ENCODE measurements at places on chromosomes 1 and 21.

DNA sequence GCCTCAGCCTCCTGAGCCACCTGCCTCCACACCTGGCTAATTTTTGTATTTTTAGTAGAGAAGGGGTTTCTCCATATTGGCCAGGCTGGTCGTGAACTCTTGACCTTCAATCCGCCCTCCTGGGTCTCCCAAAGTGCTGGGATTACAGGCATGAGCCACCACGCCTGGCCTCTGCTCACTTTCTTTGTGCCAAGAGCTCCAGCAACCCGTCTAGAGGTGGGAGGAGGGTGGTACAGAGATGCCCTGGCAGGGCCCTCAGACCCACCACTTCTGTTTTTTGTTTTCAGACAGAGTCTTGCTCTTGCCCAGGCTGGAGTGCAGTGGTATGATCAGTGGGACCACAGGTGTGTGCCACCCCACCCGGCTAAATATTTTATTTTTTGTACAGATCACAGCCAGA is 6.9 kb upstream of the SYNC start:
- DNase-seq, result no peak

- no peak for DNase-seq
Observed at GRCh38 chr21:32329776-32330175, 31.1 kb downstream of the MRAP start.

DNA sequence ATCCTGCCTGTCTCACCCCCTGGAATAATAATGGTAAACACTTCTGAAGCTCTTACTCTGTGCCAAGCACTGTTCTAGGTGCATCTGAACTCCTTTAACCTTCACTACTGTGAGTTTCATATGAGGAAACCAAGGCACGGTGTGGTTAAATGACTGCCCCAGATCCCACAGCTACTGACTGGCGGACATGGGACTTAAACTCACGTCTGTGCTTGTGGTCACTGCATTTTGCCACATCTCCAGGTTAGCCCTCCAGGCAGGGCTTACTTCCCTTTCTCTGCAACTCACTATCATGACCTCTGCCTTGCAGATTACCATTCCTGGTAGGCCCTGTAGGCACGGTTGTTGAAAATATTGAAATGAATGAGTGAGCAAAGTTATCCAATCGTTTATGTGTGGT is 83.4 kb downstream of the ADSS2 start:
- no peak for DNase-seq

DNA sequence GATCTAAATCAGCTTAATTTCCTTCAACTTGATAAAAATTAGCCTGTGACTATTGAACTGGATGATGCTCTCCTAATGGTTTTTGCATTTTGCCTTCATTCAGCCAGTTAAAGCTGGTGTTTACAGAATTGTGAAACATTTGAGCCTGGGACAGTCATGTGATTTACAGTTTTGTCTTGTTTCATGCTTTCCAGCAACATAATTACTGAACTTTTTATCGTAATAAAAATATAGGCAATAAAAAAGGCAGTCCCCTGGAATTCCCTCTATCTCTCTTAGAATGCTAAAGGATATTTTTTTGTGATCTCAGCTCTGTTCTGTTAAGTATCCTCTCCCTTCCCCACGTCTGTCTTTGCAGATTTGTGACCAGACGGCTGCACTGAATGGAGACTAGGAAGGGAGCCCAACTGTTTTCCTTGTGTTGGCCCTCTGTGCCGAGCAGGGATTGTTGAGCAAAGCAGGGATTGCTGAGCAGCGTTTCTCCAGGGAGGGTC is 70.3 kb upstream of the RGL1 start:
- DNase-seq, result peak; percentile 54

- DNase-seq, result no peak
Observed at GRCh38 chr1:116586741-116587143, 15.9 kb upstream of the CD58 start.

- DNase-seq, result no peak
Observed at GRCh38 chr1:187744665-187745064, 915.9 kb downstream of the PLA2G4A start.

- no peak for DNase-seq
Observed at GRCh38 chr1:11648039-11648438, 6.2 kb downstream of the FBXO2 start.

- no peak for DNase-seq
Observed at GRCh38 chr1:56533621-56534020, 45.7 kb downstream of the PLPP3 start.

DNA sequence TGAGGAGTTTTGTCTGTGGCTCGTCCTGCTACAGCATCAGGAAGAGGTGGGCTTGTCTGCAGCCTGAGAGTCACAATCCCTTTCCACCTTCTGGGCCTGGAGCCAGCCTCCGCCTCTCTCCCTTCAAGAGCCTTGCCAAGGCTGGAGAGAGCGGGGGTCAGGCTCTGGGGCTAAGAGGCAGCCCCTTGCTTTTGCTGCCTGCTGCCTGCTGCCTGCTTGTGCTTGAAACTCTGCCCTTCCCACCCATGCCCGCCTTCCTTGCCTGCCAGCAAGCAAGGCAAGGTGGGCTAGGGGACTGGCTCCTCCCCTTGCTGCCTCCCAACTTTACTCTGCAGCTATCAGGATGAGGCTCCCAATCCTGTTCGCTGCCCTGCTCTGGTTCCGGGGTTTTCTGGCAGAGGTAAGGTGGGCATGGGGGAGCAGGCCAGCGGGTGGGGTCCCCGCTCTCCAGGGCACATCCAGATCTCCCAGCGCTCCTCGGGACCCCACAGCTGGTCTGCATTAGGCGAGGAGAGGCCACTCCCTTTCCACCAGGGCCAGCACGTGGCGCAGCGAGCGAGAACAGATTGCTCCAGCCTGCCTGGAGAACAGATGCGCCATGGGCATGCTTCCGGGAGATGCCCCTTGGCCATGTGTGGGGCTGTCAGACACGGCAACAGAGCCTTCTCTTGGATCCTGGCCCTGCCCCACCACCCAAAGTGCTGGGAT is 7.5 kb upstream of the PTPN7 start:
- peak; percentile 73 for DNase-seq

GRCh38 chr1:24925082-24925779 is 4.8 kb downstream of the RUNX3 start:
- DNase-seq, result no peak

DNA sequence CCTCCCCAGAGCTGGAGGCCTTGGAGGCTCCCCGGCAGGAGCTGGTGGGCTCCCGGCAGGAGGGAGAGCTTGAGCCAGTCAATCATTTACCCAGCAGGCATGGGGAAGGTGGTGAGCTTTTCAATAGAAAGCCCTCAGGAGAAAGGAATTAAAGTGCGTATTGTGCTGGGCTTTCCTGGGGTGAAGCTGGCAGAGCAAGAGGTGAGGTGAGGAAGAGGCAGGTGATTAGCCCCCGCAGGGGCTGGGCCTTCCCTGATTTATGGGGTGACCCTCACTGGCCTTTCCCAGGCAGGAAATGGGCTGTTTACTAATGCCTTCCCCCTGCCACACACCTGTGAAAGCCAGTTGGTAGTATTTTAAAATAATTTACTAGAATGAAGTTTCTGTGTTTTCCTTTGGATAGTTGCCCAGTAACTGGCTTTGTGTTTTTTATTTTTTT is 25.8 kb downstream of the CLDN14 start:
- no peak for DNase-seq

- DNase-seq, result no peak
Observed at GRCh38 chr1:19483261-19483660, 2.1 kb downstream of the CAPZB start.

- DNase-seq, result no peak
Observed at GRCh38 chr1:148318904-148319242, 164.2 kb downstream of the PPIAL4G start.

- no peak for DNase-seq
Observed at GRCh38 chr1:151841141-151841540, 1.5 kb upstream of the C2CD4D start.

- DNase-seq, result no peak
Observed at GRCh38 chr1:186413319-186413718, 37.7 kb downstream of the ODR4 start.

GRCh38 chr1:196611873-196612272 is 3.6 kb upstream of the KCNT2 start:
- DNase-seq, result no peak

GRCh38 chr1:246779561-246780175 is 55.5 kb downstream of the SCCPDH start:
- DNase-seq, result no peak

DNA sequence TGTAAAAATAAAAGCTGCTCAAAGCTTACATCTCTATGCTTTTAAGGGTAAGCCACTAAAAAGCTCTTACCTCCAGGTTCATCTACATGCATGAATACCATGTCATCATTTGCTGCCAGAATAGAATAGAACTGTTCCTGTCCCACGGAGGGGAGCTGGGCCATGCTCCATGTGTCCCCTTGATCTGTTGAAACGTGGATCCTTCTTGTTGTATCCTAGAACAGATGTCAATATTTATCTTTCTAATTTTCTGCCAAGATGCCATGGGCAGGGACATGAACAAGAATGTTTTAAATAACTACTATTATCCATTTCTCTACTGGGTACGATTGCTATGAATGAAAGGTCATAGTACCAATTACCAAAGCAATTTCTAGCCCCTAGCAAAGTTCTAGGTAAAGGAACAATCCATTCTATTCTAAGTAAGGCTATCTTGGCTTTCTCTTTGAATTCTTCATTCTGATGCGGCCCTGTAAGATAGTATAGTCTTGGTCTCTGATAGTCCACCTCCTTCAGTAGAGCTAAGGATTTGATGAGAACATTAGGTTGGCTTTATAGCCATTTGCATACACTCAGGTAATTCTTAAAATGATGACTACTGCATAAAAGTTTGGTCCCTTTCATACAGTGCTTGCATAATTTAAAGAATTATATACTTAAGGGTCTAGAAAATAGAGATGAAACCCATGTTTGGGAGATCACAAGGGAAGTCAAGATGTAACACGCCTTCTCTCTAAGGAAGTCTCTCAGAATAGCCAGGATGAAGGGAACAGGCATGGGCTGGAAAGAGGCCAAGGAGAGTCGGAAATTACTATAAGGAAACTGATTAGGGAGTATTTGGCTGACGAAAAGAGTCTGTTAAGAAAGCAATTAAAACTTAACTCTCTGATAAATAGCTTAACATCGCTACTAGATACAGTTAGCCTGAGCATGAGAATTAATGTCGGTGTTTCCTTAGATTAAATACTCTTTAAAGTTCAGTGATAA is 35.4 kb upstream of the MYBPHL start:
- DNase-seq, result no peak

DNA sequence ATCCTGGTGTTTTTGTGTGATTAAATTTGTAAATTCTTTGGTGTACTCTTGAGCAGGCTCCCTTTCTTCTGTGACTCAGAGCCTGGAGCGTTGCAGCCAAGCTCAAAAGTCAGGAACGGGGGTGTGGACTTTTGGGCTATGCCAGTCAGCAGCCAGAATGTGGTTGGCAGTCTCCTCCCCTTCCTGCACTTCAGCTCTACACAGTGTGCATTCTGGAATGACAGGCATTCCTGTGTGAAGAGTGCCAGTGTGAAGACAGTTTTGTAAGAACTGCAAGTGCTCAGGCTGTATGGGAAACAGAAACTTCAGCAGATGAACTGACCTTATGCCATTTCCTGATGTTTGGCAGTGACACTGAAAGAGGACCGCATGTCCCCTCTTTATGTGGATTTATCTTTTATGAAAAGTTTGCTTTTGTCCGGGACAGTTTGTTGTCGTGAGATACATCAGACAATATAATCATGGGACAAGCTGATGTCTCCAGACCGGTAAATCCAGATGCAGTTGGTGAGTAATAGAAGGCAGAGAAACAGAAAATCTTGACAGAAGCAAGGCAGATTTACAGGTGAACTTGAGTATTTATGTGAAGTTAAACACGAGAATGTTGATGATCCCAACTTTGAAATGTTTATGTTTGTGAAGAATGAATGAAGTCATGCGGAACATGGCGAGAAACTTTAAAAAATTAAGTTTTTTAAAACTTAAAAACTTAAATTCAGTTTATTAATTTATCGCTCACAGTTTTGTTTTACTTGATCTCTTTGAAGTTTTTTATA is 67.7 kb upstream of the RCC1 start:
- DNase-seq, result peak; percentile 99

- no peak for DNase-seq
Observed at GRCh38 chr1:220741825-220742224, 6.3 kb upstream of the MTARC2 start.

DNA sequence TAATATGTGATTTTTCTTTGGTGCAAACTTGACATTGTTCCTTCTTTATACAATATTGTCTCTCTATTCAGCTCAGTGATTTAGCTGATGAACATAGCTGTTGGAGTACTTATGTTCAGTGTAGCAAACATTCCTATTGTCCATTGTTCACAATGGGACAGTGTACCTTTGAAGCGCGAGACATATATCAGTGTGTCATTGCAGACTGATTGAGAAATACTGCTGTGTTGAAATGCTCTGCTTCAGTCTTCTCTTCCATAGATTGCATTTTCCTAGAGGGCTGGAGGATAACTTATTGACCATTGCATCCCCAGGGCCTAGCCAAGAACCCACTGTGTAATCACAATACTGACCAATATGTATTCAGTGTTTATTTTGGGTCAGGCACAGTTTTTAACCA is 46.5 kb downstream of the HLX start:
- DNase-seq, result no peak

DNA sequence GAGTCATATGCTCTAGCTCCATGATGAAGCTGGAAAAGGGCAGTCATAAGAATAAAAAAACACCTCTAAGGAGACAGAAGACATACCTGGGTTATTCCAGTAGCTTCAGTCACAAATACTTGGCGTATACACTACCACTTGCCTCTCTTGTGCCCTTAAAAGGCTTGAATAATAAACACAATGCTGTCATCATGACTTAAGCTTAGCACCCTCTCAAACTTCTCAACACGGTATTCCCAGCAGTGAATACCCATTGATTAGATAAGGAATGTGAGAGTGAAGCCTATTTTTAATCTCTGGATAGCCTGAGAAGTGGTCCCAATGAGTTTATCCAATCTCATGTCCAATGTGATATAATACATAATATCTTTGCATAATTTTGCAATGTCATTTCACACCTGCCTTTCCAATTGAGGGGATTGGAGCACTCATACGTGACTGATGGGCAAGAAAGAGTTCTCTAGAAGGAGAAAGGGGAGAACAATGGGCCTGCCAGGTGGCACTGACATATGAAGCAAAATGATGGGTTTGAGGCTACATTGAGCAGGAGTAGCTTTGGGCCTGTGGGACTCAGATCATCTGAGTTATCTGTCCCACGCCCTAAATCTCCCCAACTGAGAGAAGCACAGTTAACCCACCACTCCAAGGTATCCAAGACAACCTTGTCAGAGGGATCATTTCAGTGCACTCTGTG is 298.6 kb upstream of the DAB1 start:
- no peak for DNase-seq

DNA sequence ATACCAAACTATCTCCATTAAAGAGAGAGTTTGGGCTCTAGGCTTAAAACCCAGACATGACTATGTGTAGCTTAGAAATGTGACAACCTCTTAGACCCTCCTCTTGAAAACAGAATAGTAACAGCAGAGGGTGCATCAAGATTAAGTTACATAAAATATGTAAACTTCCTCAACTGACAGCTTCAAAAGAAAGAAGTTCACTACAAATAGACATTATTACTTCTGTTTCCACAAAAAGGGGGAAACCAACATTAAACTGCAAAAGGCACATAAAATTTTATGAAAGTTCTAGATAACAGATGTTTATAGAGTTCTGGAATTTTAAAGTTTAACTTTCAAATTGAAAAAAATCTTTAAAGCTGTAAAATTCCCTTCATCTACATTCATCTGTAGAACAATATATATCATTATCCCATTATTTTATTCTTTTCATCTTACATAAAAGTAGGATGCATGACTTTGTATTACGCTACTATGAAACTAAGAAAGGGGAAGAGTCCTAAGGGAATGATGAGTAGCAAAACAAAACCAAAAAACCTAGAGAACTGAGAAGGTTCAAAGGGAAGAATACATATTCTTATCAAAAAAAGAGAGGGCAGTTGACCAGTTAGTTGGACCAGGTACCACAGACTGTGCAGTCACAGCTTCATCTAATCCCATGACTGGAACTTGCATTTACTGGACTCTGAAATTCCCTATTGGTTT is 177.0 kb downstream of the SIPA1L2 start:
- DNase-seq, result no peak

GRCh38 chr1:247531937-247532336 is 4.3 kb downstream of the OR2C3 start:
- DNase-seq, result no peak
